NCI-H526 treated with DMSO at 0.1 percent for 48 hours (cell line): ENCODE measurements at places on chromosomes 1 and 21.
A peak's percentile ranks its signal among the peaks of the same experiment; 100 is the strongest.

GRCh38 chr1:179953974-179954492 is 577 bp upstream of the CEP350 start:
- peak; percentile 90 for DNase-seq

DNA sequence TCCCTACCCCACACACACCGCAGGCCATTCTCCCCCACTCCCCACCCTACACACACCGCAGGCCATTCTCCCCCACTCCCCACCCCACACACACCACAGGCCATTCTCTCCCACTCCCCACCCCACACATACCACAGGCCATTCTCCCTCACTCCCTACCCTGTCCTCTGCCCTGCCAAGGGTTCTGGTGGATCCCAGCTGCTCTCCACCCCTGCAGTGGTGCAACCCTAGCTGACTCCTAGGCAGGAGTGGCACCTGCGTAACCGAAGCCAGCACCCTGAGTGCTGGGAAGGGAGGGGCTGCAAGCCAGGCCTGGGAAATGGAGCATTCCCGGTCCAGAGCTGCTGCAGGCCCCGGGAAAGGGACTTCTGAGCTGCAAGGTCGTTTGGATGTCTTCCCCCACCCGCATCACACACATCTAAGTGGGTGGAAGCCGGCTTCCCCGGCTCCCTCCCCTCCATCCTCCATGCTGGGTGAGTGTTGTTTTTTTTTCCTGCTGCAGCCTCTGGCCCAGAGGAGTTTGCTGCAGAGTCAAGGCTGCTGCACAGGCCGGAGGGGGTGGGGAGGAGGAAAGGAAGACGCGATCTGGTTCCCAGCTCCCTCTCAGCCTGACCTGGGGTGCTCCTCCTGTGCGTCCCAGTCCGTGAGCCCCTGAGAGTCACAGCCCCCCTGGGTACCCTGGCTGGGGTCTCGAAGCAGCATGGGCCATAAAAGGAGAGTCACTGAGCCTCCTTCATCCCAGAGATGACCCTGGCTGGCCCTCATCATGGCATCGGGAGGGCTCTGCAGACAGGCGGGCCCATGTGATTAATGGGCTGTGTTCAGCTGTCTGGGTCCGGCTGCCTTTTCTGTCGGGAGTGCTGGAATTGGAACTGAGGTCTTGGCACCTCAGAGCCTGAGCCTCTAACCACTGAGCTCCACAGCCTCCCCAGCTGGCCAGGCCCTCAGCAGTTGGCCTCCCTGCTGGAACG is 16.1 kb downstream of the H6PD start:
- no peak for DNase-seq

GRCh38 chr1:111733183-111733991 is 5.8 kb downstream of the INKA2 start:
- DNase-seq, result no peak

- DNase-seq, result no peak
These were observed 95.5 kb upstream of the PROX1 start for GRCh38 chr1:213891989-213892902.

DNA sequence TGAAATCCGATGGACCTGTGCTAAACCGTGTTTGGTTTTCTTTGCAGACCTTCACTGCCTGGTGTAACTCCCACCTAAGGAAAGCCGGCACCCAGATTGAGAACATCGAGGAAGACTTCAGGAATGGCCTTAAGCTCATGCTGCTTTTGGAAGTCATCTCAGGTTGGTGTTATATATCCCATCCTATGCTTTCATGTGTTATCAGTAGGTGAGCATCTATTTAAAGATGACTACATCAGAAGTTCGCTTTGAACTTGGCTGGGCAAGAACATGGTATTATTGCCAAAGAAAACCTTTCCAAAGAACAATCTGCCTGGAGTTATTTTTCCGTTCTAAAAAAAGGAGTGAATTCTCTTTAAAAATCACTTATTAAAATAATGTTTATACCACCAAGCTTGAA is 31.5 kb downstream of the ACTN2 start:
- no peak for DNase-seq

DNA sequence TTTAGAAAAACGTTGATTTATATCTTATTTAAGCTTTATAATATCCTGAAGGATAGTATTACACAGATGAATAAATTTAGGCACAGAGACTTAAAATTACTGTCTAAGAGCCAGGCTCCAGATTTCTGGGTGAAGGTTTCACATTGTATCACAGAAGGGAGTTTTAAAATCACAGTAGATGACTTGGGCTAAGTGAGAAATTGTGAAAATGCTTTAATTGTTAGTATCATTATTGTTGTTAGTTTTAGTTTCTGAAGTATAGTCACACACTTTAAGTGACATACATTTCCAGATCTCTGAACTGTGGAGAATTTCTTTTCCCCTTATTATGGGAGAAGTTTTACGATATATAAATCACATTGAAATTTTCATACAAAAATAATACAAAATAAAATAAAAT is 83.5 kb downstream of the NDUFS5 start:
- DNase-seq, result no peak

DNA sequence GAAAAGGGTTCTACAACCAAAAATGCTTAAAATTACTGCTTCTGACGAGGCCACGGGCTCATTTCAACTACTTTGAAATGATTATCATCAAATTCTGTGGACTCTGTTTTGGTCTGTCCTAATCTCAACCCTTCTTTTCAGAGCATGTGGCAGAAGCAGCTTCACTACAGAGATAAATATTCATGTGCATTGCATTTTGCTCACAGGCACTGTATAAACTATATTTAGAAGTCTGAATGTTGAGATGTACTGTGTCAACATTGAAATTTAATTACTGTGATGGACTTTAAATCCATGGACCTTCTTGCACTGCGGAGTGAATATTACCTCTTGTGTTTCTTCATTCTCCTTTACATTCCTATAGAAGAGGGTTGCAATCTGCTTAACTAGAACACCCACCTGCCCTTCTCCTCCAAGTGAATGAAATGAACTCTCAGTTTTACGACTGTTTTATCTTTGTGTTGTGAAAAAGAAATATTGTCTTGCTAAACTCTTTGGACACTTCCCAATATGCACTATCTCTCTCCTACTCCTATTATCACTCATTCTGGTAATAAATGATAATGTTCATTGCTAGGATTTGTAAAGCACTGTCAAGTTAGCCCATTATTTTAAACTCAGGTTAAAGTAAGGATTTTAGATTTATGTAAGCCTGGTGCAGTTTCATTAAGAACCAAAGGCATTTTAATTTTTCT is 281.2 kb upstream of the ST6GALNAC5 start:
- no peak for DNase-seq

DNA sequence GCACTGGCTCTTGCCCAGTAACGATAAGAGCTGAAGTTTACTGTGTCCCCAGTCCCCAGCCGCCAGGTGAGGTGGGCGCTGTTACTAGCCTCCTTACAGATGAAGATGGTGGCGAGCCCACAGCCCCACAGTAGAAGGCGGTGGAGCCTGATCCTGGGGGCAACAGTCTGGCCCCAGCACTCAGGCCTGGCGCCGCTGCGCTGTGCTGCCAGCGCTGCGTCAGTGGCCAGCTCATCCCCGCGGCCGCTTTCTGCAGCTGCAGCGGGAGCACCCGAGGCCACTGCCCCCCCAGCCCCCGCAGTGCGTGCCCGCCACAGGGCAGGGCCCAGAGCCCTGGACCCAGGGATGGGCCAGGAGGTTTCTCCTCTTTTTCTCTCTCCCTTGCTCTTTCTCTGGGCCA is 13.3 kb downstream of the H6PD start:
- no peak for DNase-seq

DNA sequence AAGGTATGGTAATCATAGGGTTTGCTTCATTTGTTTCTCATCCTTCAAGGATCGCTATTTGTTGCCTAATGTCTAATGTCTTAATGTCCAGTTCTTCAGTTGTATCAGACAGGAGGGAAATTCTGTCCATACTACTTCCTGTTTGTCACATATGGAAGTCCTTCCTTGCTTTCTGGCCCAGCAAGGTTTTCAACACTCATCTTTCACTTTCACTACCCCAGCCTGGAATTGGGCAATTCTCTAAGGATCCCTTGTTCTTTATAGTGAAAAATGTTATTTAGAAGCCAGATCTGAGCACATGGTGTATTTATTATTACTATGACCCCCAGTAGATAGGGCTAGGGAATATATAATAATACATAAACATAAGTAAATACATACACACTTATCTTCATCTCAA is 50.6 kb upstream of the SLC35A3 start:
- no peak for DNase-seq

DNA sequence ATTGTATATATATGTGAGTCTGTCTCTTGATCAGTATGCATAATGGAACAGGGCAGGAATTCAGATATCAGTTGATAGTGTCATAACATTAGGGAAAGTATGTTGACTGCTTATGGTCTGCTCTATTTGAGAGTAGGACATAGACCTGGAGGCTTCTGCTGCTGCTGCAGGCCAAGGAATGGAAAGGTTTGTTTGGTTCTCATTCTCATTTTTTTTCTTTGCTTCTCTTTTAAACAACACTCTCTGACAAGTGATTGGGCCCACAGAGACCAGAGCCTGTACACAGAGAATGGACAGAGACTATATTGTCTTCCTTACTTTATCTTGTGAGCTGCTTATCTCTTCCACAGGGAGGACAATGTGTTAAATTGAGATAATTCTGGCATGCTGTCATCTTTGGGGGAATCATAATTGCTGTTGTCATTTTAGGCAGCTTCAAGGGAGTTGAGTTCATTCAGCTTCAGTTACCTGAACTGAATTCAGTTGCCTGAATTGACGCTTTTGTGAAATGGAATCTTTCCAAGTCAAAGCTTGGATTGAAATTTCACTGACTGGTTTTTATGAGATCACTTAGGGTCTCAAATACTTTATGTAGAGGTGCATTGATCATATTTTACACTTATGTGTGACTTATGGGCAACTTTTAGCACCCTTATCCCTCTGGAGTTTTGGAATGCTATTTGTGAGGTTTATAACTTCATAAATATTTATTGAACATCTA is 16.9 kb downstream of the CAP1 start:
- no peak for DNase-seq

GRCh38 chr1:79839882-79840281 is 833.4 kb upstream of the ADGRL4 start:
- no peak for DNase-seq

- DNase-seq, result no peak
These were observed 222.7 kb upstream of the GJB5 start for GRCh38 chr1:34532113-34532512.

GRCh38 chr1:163410073-163410999 is 88.6 kb downstream of the NUF2 start:
- DNase-seq, result peak; percentile 91

DNA sequence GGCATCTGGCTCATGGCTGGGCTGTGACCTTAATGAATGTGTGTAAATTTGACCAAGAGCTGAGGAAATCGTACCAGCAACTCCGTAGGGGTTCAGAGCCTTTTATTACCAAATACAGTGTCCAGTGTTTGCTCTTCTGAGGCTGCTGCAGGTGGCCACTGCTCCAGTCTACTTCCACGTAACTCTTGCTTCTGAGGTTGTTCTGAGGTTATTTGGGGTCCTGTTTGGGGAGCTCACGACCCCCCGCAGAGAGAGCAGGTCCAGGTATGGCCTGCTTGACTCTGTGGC is 33.6 kb downstream of the MAN1C1 start:
- DNase-seq, result no peak

DNA sequence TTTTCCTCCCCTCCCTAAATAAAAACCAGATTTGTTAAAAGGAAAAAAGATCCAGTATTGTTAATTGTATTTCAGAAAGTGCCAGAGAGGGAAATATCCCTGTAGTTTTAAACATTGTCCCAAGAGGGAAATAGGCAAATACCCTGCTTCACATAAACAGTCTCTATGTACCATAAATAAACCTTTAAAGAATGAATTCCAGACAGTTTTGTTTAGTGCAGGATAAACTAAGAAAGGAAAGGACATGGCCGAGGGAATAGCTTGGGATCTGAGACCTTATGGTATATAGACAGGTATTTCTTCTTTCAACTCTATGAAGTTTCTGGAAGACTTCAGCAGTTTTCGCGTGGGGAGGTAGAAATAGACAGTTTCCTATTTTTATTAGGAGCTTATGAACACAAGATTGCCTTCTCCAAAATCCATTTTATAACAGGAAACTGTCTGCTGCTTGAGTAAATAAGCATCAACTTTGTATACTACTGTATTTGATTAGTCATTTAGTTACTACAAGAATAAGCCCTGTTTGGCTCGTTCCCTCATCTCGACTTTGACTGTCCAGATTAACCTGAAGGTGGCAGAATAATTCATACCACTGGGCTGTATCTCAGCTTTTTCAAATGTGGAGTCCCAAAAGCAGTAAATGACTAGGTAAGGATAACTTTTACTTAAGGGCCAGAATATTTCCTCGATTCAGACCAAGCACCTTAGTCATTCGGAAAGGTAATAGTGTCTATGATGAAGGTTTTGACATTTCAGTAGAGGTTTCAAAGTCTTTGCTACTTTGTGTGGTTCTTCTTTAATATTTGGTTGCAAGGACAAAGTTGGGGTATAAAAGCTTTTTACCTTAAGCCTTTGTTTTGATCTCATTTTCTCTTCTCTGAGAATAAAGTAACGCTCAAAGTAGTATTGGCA is 177.5 kb downstream of the VPS13D start:
- DNase-seq, result no peak

DNA sequence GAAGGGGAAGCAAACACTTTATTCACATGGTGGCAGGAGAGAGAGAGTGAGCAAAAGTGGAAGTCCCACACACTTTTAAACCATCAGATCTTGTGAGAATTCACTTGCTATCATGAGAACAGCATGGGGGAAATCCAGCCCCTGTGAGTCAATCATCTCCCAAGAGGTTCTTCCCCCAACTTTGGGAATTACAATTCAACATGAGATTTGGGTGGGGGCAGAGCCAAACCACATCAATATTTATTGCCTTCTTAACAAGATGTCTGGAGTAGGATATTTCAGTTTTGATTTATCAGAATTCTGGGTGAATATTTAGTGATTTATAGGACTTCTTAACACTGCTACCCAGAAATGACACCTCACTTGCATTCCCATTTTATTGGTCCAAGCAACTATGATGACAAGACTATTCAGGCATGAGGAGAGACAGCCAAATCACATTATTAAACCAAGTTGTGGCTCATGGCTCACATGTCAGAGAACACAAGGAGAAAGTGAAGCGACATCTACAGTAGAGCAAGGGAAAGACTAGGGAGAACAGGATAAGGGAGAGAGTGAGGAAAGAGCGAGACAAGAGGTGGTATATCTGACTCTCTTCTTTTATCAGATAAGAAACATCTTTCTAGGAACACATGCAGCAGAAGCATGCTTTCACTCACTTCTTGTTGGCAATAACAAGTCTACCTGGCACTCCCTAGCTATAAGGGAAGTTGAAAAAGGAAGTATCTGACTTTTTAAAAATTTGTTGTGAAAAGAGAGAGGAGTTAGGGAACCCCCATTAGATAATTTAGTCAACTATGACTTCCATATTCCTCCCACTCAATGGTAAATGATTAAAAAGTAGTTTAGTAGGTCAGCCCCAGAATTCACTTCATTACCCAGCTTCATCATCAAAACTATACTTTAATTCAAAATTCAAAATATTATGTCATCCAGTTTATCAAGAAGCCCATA is 36.6 kb upstream of the PTPRC start:
- DNase-seq, result no peak

- DNase-seq, result no peak
These were observed 293.3 kb downstream of the SDCCAG8 start for GRCh38 chr1:243549108-243549507.

- DNase-seq, result no peak
These were observed at the start of gene C1orf94 for GRCh38 chr1:34176830-34177603. Gene C1orf94 (plus strand): TSS chr1:34176907. CDS start chr1:34177790, 883 bp downstream.
